ENCODE measurements at places on chromosomes 1 and 21.

- no peak for DNase-seq
Measured at GRCh38 chr1:178484698-178485225, 12.0 kb downstream of the CLEC20A start.

DNA sequence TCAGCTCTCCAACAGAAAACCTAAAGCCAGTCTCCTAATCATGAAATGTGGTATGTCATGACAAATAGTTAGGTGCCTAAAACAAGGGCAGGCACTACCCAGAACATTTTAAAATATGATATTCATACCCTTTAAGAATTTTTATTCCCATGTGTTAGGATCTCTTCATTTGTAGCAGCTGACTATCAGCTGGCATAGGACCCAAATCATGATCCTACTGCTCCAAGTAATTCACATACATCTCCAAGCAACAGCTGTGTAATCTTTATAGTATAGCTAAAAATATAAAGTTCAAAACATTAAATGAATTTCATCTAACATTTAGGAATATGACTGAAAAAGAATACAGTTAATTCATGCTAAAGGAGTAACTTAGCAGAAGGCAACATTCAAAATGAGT lies 57.5 kb downstream of the ENAH start:
- no peak for DNase-seq

DNA sequence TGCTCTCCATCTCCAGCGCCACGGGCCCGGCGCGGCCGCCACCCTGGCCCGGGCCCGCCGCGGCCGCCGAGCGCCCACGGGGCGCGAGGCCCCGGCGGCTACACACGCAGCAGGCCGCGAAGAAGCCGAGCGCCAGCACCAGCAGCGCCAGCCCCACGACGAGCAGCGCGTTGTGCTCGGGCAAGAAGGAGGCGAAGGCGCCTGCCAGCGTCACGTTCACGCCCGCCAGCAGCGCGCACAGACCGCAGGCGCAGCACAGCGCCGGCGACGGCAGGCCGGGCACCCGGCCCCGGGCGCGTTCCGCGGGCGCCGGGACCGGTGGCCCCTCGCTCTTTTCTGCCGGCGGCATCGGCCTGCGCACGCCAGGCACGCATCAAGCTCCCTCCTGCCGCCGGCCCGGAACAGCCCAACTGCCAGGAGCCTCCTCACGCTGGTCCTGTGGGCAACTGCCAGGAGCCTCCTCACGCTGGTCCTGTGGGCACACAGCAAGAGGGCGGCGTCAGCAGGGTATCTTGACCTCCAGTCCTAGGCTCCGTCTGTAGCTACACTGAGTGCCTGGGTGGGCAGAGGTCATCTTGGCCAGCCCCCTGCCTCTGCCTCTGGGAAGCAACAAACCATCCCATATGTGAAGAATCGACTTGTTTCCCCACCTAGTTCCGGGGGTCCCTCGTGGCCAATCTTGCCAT lies 18.1 kb downstream of the KNCN start:
- peak; percentile 15 for DNase-seq

- DNase-seq: no peak
Measured at GRCh38 chr1:71587961-71588360, 507.1 kb upstream of the ZRANB2 start.

- DNase-seq: no peak
Measured at GRCh38 chr1:162590101-162590500, 28.6 kb downstream of the UAP1 start.

- DNase-seq: no peak
Measured at GRCh38 chr1:44283524-44284173, 70.4 kb downstream of the DMAP1 start.
